Glomerular endothelial cell (primary cell): ENCODE measurements at places on chromosomes 4 and X.

DNA sequence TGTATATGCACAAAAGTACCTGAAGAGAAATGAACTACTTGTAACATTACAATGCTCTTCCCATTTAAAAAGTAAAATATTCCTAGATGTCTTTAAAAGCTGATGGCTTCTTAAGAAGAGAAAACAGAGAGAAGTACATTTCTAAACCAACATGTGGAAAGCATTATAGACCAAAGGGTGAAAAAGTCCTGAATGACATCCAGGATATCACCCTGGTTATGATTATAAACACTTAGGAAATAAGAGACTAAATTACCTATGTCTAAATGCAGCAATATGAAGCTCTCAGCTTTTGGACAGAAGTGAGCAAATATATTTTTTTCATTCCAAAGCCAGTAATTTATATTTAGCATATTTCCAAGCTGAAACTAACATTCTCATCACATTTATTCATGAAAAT lies 21.7 kb upstream of the EGFL6 start:
- no peak for DNase-seq

DNA sequence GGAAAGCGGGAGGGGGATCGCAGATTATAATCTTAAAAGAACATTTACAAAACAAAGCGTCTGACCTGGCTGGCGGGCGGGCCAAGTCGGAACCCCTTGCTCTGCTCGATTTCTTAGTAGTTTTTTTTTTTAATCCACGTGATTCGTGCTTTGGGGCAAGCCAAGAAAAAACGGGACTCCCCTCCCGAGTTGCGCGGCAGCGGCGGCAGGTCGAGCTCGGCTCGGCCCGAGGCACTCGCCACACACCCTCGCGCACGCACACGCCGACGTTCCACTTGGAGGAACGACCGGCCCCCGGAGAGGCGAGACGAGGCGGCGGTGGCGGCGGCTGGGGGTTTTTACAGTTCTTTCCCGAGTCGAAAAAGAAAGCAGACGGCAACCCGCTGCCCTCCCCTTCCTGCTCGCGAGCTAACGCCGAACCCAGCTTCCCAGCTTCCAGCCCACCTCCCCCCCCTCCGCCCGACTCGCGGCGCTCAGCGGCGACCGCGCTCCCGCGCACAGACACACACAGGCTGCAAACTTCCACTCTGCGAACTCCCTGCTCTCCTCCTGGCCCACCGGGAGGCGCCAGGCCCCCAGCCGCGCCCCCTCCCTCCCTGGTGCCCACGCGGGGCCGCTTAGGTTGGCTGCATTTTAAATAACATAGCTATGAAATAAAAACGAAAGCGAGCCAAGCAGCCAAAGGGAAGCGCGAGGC lies 1.2 kb downstream of the BCOR start:
- DNase-seq = no peak

DNA sequence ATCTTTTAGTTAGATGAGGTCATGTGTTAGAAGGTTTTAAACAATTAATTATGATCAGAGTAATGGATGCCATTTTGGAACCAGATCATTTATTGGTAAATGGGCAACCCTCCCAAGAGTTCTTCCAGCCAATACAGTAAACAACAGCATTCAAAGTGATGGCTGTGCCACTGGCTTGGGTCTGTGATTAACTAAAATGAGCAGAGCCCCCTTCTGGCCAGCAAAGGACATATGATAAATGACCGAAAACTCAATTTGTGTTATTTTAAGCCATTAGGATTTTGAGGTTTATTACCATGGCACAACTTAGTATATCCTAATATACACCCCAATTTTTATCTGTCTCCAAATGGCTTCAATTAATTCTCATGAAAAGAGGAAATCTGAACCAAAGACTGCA lies 90.8 kb upstream of the NPFFR2 start:
- peak; percentile 14 for DNase-seq

DNA sequence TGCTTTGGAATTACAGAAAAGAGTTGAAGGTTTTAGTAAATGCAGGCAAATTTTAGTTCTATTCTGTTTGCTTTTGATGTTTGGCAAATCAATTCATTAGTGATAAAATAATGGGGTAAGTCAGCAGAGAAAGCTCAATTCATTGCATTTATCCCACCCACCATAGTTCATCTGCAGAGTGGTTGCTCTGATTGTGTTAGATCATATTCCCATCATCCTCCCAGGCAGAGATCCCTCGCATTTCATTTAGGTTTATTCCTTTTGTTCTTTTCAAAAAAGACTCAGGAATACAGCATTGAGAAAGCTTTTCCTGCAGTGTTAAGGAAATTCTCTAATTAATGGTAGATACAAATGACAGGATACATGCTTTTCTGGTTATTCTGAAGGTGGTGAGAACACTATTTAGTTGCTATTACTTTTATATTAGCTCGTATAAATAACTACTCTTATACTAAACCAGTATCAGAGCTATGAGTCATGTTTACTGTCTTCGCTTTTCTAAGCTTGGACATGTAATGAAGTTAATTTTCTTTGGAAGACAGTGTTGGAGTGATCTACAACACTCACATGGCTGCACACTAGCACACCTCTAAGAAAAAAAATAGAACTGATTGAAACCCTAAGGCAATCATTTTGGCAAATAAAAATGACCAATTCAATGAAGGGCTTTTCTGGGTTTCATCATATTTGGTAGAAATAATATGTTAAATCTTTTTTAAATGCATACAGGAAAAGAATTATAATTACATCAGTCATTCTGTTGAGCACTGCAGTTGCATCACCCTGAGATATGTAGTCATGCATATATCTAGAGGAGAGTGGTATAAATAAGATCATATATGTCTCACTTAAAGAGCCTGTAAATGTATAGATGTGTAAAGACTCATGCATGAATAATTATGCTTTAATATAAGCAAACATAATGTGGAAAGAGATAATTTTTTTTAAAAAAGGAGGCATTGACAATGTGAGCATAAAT lies 351.6 kb downstream of the PCDH7 start:
- DNase-seq = no peak

DNA sequence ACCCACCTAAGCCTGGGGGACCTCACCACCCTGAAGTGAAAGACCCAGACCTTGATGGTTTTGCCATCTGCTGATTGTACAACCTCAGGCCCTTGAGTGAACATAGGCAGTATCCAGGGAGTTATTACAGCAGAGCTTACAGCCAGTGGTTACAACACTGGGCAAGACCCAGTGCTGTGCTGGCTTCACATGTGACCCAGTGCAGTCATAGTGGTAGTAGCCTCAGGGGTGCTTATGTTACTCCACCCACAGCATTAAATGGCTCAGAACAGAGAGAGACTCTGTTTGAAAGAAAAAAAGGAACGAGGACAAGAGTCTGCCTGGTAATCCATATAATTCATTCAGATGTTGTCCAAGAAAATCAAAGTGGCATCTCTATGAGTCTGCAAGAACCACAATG lies 45.2 kb upstream of the DACH2 start:
- no peak for DNase-seq

- DNase-seq = no peak
These were observed 16.9 kb upstream of the ANOS1 start for GRCh38 chrX:8748855-8749254.

DNA sequence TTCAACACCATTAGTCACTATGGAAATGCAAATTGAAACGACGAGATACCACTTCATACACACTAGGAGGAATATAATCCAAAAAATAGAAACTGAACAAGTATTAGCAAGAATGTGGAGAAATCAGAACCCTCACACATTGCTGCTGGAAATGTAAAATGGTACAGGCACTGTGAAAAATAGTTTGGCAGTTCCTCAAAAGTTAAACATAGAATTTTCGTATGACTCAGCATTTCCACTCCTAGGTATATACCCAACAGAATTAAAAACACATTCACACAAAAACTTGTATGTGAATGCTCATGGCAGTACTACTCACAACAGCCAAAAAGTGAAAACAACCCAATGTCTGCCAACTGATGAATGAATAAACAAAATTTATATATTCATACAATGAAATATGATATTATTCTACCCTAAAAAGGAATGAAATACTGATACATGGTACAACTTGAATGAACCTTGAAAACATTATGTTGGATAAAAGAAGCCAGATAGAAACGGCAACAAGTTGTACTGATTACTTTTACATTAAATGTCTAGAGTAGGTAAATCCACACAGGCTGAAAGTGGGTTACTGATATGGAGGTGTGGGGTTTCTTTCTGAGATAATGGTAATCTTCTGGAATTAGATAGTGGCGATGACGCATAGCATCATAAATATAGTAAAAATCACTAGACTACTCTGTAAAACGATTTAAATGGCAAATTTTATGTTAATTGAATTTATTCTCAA lies 22.3 kb downstream of the TEC start:
- DNase-seq = no peak

DNA sequence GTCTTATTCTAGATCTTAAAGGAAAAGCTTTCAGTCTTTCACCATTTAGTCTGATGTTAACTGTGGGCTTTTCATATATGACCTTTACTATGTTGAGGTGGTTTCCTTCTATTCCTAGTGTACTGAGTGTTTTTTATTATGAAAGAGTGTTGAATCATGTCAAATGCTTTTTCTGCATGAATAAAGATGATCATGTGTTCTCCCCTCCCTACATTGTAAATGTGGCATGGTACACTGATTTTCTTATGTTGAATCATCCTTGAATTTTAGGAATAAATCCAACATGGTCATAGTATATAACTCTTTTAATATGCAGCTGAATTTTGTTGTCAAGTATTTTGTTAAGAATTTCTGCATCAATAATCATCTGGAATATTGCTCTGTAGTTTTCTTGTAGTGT lies 4.3 kb downstream of the CLGN start:
- DNase-seq = no peak

DNA sequence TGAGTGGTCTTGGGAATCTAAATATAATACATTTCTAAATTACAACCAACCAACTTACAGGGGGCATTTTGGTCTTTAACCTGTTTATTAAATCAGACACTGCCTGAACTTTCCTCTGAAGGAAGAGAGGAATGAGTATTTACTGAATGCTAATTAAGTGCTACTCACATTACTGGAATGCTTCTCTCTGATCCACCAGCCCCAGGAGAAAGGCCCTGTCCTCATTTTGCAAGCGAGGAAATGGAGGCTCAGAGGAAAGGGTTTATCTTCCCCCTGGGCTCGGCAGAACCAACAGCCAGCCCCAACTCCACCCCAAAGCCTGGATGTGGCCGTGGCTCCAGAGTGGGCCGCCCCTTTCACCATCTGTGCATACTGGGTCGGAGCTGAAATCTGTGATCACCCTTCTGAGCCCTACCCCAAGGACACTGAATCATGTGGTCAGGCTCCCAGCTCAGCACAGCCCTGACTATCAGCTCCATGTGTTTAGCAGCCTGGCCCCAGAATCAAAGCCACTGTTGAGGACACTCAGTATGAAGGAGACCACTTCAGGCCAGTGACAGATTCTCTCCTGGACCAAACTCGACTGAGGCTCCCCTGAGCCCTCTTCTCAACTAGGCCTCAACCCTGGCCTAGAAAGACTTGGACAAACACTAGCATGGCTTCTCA lies 56.7 kb upstream of the ENPP6 start:
- DNase-seq = no peak

GRCh38 chrX:120251471-120252011 lies 929 bp downstream of the ZBTB33 start:
- no peak for DNase-seq

DNA sequence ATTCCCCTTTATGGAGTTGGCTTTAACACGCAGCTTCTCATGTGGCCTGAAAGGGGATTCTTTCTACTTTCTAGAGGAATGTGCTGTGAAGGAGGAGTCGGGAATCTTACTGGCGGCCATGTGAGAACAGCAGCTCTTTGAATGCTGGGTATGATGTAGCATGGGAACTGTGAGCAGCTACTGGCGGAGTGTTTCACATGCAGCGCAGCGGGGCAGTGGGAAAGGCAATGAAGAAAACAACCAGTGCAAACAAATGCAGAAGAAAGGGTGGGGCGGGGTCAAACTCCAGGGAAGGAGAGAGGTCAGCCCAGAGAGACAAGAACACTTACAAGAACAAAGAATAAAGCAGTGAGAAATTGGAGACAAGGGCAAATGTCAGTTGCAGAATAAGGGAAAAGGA lies 363.8 kb upstream of the FTHL17 start:
- no peak for DNase-seq
